Esophagus squamous epithelium (tissue), 5 donors: ENCODE measurements at places on chromosomes 1 and 21.

DNA sequence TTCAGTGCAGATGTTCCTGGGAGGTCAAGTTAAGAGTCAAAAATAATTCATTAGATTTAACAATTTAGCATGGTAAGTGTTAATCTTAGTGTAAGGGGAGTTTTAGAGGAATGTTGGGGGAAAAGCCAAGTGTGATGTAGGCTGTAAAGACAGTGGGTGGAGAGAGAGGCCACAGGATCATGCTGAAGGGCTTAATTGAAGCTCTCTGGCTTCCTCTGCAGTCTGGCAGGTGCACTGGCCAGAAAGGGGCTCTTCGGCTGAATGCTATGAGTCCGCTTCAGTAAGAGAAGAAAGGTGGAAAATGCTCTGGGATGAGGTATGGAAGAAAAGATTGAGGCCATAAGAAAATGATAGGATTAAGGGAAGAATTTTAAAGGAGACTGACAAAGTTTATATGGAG is 3.0 kb downstream of the BRDT start:
- no peak for DNase-seq

GRCh38 chr1:205229399-205229871 is 1.7 kb downstream of the TMCC2 start:
- no peak for DNase-seq

- no peak for DNase-seq
Measured at GRCh38 chr1:212359794-212360479, 54.7 kb downstream of the PACC1 start.

DNA sequence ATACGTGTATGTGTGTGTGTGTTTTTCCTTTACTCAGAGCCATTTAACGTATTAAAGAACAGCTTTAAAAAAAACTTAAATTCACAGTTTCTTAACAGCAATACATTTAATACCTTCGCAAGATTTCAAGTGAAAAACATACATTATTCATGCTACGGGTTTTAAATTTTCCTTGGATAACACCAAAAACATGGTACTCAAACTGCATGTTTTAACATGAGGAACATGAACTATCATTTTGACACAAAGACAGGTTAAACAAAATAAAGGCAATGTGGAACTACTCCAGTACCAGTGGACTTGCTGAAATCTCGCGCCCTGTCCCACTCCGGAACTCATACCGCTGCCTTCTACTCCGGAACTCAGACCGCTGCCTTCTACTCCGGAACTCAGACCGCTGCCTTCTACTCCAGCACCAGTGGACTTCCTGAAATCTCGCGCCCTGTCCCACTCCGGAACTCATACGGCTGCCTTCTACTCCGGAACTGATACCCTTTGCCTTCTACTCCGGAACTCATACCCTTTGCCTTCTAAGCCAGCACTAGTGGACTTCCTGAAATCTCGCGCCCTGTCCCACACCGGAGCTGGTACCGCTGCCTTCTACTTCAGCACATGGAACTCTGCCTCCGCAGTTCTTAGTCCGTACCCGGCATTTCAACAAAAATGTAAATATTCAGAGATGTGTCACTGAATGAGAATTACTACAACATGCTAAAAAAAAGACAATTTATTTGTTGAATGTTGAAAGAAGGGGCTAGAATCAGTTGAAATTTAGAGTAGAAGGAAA is 148.6 kb downstream of the NCAM2 start:
- DNase-seq = no peak

DNA sequence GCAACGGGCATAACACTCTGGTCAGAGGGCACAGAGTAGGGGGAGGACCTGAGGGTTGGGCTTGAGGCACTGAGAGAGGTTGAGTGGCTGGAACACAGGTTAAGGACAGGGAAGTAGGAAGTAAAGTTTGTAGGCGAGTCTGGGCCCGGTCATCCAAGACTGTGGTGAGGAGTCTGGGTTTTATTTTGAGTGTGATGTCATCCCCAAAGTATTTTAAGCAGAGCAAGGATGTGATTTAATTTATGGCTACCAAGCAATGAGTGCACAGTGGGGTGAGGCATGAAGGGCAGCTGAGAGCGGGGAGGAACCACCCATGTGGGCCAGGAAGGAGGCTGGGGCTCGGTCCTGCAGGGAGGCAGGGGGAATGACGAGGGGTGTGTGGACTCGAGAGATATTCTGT is 11.2 kb upstream of the VWA5B1 start:
- DNase-seq = no peak

GRCh38 chr1:165463978-165464377 is 19.1 kb upstream of the RXRG start:
- DNase-seq = no peak

- no peak for DNase-seq
Measured at GRCh38 chr1:173002891-173003838, 47.6 kb downstream of the TNFSF18 start.

- no peak for DNase-seq
Measured at GRCh38 chr1:204134103-204134502, 17.7 kb downstream of the ETNK2 start.

- DNase-seq = no peak
Measured at GRCh38 chr1:209645574-209646452, 6.4 kb downstream of the LAMB3 start.

DNA sequence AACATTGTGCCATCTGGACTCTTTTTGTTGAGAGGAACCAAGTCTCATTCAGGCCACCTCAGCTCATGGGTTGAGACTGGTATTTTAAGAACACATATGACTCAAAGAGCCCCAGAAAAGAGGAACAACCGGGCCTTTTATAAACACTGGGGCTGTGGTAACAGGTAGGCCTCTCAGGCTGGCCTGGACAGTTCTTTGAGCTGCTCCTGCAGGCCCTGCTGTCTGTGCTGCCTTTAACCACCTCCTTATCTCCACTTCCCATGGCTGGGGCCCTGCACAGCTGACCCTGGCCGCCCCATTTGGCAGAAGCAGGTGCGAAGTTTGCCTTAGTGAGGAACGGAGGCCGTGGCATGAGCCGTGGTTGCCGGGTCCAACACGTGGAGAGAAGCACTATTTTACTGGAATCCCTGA is 163.3 kb downstream of the RHOU start:
- no peak for DNase-seq

DNA sequence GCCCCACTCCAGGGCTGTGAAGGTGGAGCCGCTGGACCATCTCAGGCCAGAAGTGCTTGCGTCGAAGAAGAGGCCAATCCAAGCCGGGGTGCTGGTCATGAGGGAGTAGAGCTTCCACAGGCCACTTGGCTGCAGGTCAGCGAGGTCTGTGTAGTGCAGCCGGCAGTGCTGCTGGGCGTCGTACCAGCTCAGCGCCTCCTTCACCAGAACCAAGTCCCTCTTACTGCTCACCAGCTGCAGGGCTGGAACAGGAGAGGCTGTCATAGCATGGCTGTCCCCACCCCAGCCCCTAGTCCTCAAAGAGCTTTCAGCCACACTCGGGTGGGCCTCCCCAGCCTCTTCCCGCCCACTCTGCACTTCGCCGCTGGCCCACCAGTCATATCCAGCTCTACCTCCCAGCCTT is 2.2 kb downstream of the CLEC20A start:
- DNase-seq = no peak

DNA sequence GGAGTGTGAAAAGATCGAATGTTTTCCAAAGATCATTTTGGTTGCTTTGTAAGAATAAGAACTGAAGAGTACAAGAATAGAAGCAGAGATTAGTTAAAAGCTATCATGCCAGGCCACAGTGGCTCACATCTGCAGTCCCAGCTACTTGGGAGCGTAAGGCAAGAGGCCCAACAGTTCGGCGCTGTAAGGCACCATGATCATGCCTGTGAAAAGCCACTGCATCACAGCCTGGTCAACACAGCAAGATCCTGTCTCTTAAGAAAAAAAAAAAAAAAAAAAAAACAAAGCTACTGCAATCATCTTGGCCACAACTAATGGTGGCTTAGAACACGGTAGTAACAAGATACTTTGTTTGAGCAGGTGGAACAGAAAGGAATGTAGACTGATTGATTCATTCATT is 116.2 kb downstream of the EIF4G3 start:
- DNase-seq = no peak

DNA sequence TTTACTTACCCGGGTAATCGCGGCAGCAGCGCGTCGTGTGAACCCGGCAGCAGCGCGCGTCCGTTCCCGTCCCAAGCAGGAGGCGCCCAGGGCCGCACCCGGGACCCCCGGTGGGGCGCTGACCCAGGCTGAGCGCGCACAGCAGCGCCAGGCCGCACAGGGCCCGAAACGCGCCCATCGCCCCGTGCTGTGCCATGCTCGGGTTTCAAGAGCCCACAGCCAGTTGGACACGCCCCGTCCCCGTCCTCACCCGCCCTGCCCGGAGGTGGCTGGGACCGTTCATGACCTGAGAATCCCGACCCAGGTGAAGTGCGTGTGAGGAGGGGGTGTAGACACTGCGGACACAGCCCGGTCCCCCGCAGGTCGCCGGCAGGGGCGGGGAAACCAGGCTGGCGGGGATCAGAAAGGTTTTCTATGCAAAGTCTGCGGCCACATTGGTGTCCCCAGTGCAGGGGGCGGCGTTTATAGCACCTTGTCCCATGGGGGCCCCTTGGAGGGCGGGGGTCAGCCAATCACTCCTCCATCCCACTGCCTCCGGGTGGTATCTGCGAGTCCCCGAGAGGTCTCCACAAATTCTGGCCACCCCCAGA is at the start of gene TNFRSF18:
TSS of gene TNFRSF18 (minus strand) at position 217 of the 590 bp plus-strand sequence. CDS start at position 196, 21 bp downstream.
- DNase-seq = no peak

GRCh38 chr1:85015826-85016225 is 18.9 kb upstream of the MCOLN2 start:
- no peak for DNase-seq

DNA sequence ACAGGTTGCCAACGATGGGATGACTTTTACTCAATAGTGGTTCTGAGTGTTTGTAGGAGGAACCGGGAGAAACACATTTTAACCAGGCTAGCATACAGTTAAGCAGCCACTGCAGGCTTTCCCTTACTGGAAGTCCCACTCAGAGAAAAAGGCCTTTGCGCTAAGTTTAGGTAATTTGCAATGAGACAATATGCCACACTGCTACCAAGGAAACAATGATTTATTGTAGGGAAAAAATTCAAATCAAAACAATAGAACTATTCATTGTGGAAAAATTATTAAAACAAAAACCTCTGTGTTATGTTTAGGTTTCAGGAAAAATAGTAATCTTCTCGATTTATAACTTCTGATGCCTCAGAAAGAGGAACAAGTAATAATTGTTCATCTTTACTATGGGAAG is 51.4 kb upstream of the CR2 start:
- DNase-seq = no peak

DNA sequence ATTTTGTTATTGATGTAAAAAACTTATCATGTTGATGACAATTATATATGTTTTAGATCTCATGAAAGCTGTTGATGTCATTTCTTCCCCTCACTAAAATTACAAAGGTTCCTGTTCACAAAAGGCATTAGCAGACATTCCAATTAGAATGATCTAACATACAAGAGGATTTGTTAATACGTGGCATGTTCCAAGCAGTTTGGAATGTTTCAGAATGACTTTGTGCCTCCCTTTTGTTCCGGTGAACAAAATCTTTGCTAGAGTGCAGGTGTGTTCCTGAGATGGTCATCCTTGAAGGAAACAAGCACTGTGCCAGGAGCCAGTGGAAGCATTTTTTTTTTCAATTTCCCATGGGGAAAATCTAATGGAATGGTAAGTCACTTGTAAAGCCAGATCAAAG is 108.0 kb upstream of the KCTD3 start:
- no peak for DNase-seq

DNA sequence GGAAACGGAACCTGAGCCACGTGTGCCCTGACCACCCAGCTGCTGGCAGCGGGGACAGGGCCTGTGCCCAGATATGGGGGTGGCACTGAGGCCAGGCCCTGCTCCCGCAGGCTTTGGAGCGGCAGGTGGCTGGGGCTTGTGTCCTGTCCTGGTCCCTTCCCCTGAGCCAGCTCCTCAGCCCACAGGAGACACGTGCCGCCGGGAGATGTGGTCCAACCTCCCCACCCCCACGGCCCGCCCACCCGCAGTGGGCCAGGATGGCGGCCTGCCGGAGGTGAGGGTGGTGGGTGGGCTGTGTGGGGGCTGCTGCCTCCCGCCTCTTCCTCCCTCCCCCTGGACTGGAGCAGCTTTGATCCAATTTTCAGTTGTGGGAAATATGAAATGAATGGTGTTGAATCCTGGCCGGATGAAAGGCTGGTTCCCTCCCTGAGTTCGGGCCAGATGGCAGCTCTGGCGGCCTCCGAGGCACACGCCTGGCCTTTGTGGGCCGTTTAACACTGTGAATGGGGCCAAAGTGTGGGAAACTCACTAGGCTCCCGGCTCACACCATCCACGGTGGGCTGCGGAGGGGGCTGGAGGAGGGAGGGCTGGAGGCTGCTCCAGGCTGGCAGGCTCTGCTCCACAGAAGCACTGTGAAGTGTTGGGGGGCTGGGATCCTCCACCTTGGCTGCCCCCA is 2.6 kb upstream of the HES5 start:
- no peak for DNase-seq

- DNase-seq = no peak
Measured at GRCh38 chr1:46494910-46495309, 5.3 kb downstream of the DMBX1 start.

DNA sequence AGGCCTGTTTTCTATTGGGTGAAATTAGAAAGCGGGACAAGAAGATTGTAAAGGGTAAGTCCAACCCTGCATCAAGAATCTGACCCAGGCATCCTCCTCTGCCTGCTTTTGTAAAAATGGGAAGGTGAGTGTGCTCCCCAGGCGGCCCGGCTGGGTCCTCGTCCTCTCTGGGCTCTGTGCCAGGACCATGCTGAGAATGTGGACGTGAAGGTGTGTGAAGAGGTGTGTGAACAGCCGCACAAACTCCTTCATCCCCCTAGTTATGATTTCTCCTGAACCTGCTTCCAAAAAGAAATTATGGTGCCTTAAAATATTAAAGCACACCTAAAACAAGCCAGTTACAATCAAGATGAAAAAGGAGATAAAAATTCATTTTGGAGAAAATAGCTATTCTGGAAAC is 185.7 kb downstream of the IGSF21 start:
- DNase-seq = no peak

DNA sequence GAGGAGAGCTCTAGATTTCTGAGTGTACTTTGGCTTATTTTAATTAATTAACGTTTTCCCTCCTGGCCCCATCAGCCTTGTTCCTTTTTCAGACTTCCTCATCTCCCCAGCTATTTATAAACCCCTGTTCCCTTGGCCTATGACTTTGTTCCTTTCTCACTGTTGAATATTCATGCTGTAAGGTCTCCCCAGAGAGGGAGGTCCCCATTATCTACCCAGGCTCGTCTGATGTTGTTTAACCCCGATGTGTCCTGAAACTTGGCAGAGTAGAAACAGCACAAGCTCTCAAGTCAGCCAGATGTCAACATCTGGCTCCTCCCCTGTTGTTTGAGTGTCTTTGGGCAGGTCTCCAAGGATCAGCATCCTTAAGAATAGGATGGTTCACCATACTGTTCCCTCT is 153.6 kb downstream of the HIVEP3 start:
- DNase-seq = no peak

- DNase-seq = no peak
Measured at GRCh38 chr1:91792489-91793071, 93.4 kb downstream of the TGFBR3 start.

- no peak for DNase-seq
Measured at GRCh38 chr1:1703796-1704195, 11.2 kb upstream of the SLC35E2B start.

GRCh38 chr1:30399026-30399425 is 324.4 kb downstream of the MATN1 start:
- no peak for DNase-seq

GRCh38 chr1:19068639-19069276 is 112.3 kb upstream of the IFFO2 start:
- no peak for DNase-seq

- no peak for DNase-seq
Measured at GRCh38 chr1:24864370-24864777, 65.7 kb downstream of the RUNX3 start.

- DNase-seq = no peak
Measured at GRCh38 chr1:161235957-161236775, 1.8 kb downstream of the NR1I3 start.

GRCh38 chr1:4633346-4633745 is 21.1 kb upstream of the AJAP1 start:
- no peak for DNase-seq
